ENCODE measurements at places on chromosomes 16 and 17.

DNA sequence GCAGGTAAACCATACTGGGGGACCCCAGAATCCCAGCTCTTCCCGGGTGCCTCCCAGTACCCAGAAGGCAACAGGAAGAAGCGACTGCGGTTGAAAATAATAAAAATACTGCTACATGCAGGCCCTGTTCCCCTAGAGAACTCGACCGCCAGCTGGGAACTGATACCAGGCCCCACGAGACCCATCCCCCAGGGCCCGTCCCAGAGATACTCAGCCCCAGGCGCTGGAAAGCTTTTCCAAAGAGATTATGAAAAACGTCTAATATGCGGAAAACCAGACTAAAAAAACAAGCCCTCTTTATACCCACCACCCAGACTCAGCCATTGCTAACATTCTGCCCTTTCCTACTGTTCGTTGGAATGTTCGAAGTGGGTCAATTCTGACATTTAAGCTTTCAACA, 12.9 kb upstream of the MEAK7 start:
- DNase-seq, result no peak

GRCh38 chr17:82985973-82986372, 93.4 kb upstream of the METRNL start:
- DNase-seq, result peak; percentile 52

- no peak for DNase-seq
Measured at GRCh38 chr17:18981642-18982424, 22.7 kb downstream of the FAM83G start.

GRCh38 chr17:80789356-80789902, 202.2 kb upstream of the CHMP6 start:
- no peak for DNase-seq

DNA sequence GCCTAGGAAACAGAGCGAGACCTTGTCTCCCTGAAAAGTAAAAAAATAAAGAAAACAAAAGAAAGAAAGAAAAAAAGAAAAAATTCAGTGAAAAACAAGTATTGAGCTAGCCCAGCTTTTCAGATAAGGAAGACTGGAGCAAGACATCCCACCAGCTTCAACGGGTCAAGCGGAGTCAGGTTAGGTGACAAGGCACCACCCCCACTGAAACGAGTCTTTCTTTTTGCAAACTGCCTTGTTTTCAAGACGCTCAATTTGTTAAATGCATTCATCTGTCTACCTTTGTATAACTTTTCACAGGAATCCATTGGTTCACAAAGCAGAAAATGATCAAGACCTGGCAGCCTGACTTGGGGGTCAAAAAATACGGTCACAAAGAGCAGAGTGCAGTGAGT, 10.7 kb upstream of the AXIN2 start:
- no peak for DNase-seq

DNA sequence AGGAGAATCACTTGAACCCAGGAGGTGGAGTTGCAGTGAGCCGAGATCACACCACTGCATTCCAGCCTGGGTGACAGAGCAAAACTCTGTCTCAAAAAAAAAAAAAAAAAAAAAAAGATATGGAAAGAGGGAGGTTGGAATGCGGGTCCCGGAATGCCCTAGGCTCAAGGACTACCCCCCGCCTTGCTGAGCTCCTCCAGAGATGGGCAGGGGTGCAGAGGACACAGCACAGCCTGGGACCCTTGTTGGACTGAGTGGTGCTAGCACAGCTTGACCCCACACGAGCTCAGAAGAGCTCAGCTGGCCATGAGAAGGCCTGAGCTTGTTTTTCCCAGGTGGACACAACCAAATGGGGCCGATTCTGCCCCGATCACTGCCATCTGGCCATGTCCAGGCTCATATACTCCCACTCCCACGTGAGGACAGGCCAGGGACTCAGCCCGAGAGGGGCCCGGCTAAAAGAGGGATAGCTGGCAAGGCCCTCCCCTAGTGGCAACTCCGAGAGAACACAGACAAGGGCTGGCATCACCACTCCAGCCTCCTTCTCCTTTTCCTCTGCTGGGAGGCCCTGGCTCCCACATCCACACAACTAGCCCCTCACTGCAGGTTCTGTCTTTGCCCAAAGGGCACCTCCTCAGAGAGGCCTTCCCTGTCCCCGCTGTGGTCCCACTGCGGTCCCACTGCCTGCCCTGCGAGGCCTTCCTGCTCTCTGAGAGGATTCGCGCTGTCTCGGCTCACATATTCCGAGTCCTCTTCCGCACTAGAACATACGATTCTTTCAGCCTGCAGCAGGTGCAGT, 11.0 kb downstream of the SGCA start:
- no peak for DNase-seq

DNA sequence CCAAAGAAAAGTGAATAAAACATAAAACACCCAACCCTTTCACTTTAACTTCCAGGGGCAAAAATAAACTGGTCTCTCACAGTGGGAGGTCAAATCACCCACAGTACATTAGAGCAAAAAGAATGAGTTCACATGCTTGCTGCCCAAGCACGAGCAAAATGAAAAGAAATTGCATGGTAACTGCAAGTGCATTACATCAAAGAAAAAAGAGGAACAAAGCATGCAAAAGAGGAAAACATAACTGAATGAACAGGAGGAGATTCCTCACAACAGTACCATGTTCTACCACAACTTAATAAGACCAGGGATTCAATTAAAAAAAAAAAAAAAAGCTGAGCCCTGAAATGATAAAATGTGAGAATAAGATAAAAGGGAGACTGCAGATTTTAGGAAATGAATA, 12.3 kb downstream of the DNAH2 start:
- no peak for DNase-seq

- no peak for DNase-seq
Measured at GRCh38 chr17:49003557-49004511, 6.6 kb downstream of the IGF2BP1 start.

GRCh38 chr16:66551348-66551759, 1.0 kb upstream of the CKLF start:
- DNase-seq, result peak; percentile 74

DNA sequence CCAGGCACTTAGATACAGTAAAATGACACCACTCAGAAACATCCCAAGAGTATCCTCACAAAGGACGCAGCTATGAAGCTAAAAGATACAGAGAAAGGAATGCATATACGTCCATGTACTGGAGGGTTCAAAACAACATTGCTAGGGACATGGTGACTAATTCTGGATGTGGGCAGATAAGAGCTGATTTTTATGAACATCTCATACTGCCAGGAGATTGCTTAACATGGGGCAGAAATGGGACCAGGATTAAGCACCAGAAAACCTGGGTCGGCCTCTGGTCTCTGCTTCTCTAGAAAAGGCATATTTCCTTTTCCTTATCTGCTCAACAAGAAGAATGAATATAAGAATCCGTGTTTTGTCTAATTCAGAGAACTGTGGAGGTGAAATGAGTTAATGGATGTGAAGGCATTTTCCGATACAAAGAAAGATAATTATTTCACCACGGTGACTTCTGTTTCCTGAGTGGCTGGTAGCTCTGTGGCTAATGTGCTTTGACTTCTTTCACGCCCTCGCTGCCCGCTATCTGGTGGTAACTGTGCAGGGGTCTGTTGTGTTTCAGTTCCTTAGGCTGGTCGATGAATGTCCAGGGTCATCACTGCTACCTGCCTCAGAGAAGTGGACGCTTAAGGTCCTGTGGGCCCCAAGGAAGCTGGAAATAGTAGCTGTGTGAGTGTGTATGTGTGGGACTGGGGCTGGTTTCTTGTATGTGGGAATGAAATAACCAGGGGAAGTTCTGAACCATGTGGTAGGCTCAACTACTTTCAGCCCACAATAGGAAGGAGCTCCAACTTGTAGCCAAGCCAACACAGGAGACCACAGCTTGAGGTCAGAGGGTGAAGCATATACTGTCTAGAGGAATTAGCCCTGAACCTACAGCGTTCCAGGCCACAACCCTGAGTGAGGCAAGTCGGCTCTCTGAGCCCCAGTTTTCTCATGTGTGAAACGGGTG, 15.8 kb upstream of the CCL5 start:
- no peak for DNase-seq

- no peak for DNase-seq
Measured at GRCh38 chr17:69478916-69479315, 64.4 kb downstream of the MAP2K6 start.

- DNase-seq, result peak; percentile 36
Measured at GRCh38 chr16:56848029-56848936, 16.7 kb upstream of the SLC12A3 start.

DNA sequence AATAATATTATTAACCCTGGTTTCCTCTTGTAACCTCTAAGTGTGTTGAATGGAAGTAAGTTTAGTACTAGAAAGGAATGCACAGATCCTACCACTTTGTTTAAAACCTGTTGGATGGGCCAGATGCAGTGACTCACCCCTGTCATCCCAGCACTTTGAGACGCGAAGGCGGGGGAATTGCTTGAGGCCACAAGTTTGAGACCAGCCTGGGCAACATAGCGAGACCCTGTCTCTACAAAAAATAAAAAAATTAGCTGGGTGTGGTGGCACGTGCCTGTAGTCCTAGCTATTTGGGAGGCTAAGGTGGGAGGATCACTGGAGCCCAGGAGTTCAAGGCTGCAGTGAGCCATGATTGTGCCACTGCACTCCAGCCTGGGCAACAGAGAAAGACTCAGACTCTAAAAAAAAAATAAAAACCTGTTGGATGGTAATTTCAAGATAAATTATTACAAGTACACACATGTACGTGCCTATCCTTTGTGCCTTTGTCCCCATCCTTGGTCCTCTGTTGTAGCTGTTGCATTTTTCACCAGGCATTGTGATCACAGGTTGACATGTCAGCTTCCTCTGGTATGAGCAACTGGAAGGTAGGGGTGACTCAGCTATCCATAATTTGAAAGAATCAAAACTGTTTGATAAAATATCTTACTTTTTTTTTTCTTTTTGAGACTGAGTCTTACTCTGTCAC, 30.7 kb upstream of the METTL9 start:
- no peak for DNase-seq

- no peak for DNase-seq
Measured at GRCh38 chr16:79261481-79261940, 339.0 kb downstream of the MAF start.

- DNase-seq, result no peak
Measured at GRCh38 chr17:73071066-73071999, 21.2 kb downstream of the SLC39A11 start.

DNA sequence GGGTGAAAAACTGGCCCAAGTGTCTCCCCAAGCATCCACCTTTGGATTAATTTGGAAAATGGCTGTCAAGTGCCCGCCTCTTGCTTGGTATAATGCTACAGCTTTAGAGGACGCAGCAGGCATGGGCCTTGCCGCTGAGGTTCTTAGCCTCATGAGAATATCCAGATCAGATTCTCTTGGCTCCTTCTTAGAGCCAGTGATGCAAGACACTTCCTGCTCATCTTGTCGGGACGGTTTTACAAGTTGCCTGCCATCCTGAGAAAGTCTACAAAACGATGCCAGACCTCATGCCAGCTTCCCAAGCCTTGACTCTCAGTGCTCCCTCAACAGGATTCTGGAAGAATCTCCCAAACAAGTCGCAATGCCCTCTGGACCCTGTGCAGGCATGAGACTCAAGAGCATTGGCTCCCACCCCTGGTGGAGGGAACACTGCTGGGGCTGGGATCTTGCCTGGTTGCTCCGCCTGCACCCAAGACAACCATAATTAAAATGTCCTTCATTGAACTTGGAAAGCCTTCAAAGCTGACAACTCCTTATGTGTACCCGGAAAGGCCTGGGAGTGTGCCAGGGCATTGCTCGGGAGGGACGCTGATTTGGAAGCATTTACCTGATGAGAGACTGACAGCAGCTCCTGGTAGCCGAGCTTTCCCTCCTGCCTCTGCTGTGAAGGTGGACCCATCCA, 25.8 kb upstream of the STH start:
- no peak for DNase-seq

GRCh38 chr17:50575581-50576210, 15.2 kb downstream of the CACNA1G start:
- DNase-seq, result peak; percentile 19

DNA sequence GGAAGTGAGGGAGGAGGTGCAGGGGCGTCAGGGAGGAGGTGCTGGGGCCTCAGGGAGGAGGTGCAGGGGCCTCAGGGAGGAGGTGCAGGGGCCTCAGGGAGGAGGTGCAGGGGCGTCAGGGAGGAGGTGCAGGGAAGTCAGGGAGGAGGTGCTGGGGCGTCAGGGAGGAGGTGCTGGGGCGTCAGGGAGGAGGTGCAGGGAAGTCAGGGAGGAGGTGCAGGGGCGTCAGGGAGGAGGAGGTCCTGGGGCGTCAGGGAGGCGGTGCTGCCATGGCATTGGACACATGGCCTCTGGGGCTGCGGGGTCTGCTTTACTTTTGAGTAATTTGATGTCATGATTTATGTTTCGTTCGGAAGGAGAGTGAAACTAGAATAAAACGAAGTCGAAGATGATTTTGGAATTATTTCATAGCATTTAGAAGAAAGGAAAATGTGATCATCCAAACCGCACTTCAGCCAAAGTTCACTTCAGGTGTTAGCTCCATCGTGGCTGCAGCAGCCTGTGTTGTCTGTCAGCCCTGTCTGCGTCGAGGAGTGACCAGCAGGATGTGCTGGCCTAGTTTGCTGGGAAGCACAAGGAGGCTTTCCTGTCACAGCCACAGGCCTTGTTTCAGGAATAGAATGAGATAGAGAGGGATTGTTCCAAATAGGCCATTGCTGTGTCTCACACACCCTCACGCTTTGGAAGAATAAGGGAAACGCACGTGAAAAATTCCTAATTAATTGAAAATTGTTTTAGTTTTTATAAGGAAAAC, 42.8 kb downstream of the RAB11FIP3 start:
- no peak for DNase-seq

- no peak for DNase-seq
Measured at GRCh38 chr16:56877486-56878182, 12.6 kb downstream of the SLC12A3 start.

- no peak for DNase-seq
Measured at GRCh38 chr17:57881783-57882351, 32.0 kb upstream of the MRPS23 start.

DNA sequence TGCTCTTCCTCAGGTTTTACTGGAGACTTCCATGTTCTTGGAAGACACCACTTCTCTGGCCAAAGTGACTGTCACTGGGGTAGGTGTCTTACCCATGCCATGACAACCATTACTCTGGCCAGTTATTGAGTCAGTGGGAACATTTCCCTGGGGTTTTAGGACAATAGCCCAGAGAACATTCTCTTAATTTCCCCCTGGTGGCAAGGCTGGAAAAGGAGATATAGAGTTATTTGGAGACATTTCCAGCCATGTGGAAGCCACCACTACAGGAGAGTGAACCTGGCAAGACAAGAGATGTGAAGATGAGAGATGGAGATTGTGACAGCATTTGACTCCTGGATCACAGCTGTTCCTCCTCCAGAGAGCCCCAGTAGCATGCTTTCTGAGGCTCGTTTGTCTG, 106.2 kb downstream of the CDK5R1 start:
- DNase-seq, result no peak

DNA sequence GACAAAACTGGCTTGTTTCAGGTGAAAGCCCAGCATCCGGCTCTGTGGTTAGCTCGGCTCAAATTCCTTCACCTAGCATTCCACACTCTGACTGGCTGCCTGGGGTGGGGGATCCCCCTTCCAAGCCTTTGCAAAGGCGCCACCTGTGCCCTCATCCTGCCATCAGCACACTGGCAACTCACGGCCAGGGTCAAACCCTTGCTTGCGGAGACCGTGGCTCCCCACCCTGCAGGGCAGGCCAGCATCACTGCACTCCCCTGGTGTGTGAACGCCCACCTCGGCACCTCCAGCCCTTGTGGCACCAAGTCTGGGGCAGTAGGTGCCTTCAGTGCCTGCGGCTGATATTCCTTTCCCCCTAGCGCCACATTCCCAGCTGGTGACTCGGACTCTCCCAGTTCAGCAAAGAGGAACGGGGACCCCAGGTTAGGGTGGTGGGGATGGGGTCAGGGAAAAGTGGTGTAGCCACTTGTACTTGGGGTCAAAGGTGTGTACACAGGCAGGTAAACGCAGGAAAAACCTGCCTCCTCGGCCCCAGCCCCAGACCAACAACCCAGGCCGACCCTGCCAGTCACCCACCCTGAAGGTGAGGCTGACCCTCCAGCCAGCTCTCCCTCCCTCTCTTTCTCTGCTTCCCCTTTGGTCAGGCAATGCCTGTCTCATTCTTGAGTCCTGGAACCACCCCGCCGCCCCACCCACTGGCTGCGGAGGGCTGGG, 1.1 kb downstream of the FLII start:
- peak; percentile 72 for DNase-seq

All from MM.1S (cell line).